ENCODE measurements at places on chromosomes 5 and 9.

GRCh38 chr9:118991366-118992285 lies 377.6 kb downstream of the BRINP1 start:
- DNase-seq, result no peak

DNA sequence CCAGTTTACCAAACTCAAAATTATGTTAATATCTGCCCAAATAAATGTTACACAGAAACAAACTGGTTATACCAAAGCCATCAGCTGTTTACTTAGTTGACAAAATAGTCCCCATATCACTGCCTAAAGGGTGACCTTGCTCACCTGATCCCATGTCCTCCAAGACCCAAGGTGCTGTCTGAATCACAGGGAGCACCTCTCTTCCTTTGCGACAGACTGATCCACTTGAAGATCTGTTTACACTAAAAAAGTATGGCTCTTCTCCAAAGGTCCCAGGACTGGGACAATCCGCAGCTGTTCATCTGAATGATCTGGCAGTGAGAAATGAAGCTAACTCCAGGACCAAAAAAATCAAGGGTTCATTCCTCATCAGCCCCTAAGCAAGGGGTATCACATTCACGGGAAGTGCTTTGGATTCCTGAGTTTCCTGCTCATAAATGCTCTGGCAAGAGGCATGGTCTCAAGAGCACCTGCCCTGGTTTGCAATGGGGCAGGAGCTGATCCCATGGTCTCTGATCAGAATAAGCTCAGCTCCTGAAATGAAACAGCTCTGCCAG lies 5.0 kb downstream of the PRUNE2 start:
- no peak for DNase-seq

- DNase-seq, result no peak
These were observed 41.6 kb downstream of the TRIO start for GRCh38 chr5:14184725-14185124.

GRCh38 chr5:172772112-172772906 lies 1.3 kb upstream of the DUSP1 start:
- DNase-seq, result peak; percentile 68

GRCh38 chr5:111976705-111977435 lies 219.9 kb upstream of the NREP start:
- no peak for DNase-seq

Measured in activated CD4-positive, CD25-positive, alpha-beta regulatory T cell treated with anti-CD3 and anti-CD28 coated beads, Interleukin-2, amount 50 U/mL, for 16 hours (primary cell).